Body of pancreas (tissue), 4 donors: ENCODE measurements at places on chromosomes 4 and X. TPM values are rescaled to one million over a fixed set of nuclear protein-coding genes. Genes with fewer than 3 reads are reported as not detected.

Gene LONRF3
- 15.3 TPM for total RNA-seq

Gene NOCT
- total RNA-seq: 11.9 TPM

Gene MOB1B
- total RNA-seq: 12.7 TPM

Gene CYLC1
- not detected for total RNA-seq

Gene CXCL5
- total RNA-seq: not detected

Gene FAM53A
- 2.3 TPM for total RNA-seq

Gene FAM133A
- total RNA-seq: not detected

Gene CCNB3
- 0.33 TPM for total RNA-seq

Gene JAKMIP1
- total RNA-seq: 0.78 TPM

Gene ADH1B
- total RNA-seq: 306 TPM

Gene CTAG1A
- total RNA-seq: not detected

DNA sequence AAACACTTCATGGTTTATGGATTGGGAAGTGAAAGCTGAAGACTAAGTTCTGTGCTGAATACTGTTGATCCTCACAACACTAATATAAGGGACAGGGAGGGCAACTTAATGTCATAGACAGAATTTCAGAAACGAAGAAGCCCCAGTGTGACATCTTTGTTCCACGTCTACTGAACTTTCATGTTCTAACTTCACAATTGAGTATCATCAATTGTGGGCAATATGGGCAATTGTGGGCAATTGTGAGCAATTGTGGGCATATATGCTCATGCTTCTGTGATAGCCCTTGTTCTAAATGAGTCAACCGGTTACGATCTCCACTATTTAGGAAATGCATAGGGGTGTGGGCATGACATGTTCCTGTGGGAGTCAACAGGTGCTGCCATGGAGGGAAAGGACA lies 33.7 kb downstream of the CYBB start:
- DNase-seq: no peak

GRCh38 chr4:4697584-4697983 lies 155.7 kb upstream of the STX18 start:
- no peak for DNase-seq

- DNase-seq: no peak
Observed at GRCh38 chr4:73759357-73759756, 19.0 kb downstream of the CXCL8 start.

DNA sequence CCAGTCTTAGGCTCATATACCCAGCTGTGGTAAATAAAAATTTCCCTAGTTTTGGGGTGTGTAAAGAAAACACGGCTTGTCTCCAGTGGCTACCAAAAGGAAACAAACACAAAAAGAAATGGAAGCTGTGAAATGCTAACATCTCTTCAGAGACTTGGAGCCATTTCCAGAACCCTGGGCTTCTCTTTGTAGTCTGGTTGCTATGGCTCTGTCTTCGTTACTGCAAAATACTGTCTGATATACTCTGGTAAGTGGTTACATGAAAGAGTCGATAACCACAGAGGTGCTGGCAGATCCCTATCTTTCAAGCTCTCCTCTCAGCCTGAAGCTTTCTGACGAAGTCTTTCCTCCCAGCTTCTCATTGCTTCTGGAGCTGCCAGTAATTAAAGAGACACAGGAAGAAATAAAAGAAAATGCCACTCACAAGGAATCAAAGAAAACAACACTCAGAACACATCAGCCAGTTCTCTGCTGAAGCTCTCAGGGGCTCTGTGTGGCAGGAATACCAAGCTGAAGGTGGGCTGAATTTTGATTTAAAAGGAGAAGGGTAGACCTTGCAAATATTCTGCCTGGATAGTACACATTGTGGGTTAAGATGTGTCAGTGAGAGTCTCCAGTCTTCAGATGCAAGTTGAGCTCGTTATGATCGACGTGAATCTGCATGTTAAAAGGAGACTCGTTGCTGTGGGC lies 107.6 kb upstream of the FAM9C start:
- no peak for DNase-seq

DNA sequence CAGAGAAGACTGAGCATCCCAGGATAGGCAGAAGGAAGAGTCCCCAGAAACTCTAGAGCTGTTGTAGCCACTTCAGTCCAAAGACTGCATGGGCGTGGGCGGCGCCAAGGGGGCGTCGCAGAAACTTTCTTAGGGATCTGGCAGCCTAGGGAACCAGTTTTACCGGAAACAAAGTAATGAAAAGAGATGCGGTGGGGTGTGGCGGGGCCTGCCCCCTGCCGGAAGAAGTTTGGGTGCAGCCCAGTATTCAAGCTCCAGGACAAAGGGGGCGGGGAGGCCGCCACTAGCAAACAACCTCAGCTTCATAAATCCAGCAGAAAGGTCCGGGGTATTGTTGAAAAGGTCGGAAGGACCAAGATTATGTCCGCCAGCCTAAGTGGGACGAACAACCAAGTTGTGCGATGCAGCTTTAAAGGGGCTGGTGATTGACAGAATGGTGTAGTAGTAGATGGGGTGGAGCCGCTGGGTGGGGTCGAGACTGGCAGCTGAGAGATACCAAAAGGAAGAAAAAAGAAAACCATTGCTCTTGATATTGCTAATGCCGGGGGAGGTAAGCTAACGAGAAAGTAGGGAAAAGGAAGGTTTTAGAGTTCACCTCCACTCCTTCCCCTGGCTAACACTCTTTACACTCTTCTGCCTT lies 190.5 kb downstream of the RRAGB start:
- DNase-seq: peak; percentile 59

GRCh38 chr4:178599521-178599920 lies 1157.3 kb upstream of the AGA start:
- no peak for DNase-seq

DNA sequence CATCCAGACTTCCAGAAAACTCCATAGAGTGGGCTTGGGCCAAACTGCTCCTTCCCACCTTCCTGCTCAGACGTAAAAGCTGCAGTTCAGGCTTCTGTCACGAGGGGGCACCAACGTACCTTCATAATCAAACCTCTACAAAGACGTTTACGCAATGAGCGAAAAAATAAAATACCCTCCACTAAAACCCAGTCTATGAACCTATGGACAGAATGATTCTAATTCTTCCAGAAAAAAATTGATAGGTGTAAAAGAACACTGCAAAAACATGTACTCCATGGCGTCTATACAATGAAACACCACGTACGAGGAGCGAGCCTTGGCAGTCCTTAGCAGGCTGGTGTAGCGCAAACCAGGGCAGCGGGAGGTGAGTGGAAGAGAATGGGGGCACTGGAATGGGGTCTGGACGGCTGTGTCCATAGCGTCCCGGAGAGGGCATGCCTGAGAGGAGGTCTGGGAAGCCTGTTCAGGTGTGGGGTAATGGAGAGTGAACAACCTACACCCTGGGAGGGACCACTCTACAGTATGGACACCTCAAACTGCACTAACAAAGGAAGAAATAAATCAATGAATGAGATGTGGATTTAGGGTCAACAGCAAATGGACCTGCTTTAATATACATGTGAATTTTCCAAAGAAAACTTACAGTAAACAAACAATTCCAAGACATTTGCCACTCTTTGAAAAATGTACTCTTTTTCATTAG lies 14.4 kb upstream of the RAB40A start:
- DNase-seq: peak; percentile 75

GRCh38 chrX:112056476-112056875 lies 26.1 kb downstream of the TRPC5 start:
- DNase-seq: no peak

GRCh38 chr4:66555301-66555700 lies 885.0 kb upstream of the EPHA5 start:
- no peak for DNase-seq

- no peak for DNase-seq
Observed at GRCh38 chrX:18133605-18134004, 87.1 kb downstream of the BEND2 start.

DNA sequence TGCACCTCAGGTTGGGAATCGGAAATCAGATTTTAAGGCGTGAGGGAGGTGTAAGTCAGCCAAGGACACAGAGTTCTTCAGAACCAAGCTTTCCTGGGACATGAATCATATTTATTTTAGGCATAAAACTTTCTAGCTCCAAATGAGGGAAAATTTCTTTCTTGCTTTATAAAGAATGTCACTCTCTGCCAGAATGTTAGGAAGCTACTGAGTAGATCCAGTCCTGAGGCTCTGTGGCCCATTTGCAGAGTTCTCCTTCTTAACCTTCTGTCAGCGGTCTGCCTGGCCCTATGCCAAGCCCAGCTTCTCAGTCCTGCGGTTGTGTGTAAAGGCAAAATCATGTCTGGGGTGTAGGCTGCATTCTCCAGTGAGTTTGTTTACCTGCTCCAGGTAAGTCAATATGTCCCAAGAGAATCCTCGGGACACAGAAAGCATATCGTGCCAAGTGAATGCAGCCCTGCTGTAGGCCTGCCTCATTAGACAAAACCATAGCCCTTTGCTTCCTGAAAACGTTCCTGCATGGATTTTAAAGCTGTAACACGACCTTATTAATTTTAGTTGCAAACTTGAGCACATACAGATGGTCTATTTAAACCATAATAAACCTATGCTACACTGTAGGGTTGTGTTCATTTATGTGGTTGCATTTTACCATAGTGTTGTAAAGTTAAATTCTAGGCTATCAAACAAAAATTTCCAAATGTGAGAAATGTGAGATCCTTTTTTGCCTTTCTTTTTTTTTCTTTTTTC lies 29.2 kb upstream of the CCNI start:
- peak; percentile 75 for DNase-seq

DNA sequence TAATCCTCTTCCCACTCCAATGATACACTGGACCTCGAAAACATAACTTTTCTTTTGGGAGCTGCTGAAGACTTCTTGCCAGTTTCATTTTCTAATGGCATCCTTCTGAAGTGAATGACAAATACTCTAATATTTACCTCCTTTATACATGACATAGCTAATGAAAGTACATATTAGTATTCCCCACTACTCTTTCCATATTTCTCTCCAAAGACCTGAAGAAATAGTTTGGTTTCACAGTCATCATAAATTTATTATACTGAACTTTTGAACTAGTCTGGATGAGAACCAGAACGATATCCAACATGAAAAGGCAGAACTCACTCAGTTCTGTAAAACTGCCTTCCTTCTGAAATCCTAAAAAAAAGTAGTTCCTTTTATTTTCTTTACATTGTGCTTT lies 139.1 kb downstream of the GPC3 start:
- no peak for DNase-seq

GRCh38 chr4:169971456-169972015 lies 54.7 kb downstream of the MFAP3L start:
- DNase-seq: no peak

- DNase-seq: peak; percentile 42
Observed at GRCh38 chrX:13506574-13506973, 62.8 kb upstream of the EGFL6 start.

GRCh38 chr4:73620115-73620792 lies at the start of gene RASSF6:
Gene RASSF6, minus strand, starts transcription at chr4:73620436. Its CDS starts 8,641 bp downstream, at chr4:73611795.
- peak; percentile 92 for DNase-seq

DNA sequence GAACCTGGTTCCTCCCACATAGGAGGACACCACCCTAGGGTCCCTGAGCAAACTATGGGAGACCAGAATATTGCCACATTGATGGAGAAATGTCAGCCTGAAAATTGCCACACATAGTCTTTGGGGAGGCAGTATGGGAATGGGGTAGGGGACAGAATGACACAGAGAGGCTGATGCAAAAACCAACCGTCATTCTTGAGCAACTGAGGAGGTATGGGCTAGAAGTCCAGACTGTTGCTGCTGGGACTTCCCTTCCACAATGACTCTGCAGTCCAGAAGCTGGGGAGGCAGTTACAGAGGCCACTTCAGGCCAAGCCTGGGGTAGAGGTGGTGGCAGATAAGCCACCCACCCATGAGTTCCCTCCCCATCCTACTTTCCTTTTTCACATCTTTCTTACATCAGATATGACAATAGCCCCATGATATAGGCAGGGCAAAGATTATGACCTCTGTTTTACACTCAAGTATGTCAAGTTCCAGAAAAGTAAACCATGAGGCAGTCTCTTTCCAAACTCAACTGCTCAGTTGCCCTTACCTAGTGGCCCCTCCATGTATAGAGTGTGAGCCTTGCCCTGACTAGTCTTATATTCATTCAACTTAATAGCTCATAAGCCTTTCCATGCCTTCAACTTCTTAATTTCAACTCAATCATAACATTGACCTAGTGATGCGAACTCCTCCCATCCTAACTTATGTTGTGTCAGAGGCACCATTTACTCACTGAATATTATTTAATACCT lies 41.7 kb downstream of the VSIG4 start:
- no peak for DNase-seq

- DNase-seq: no peak
Observed at GRCh38 chr4:152564336-152564735, 28.4 kb upstream of the FBXW7 start.

- no peak for DNase-seq
Observed at GRCh38 chr4:113009461-113009860, 40.0 kb upstream of the ANK2 start.

- DNase-seq: no peak
Observed at GRCh38 chr4:174674305-174674840, 152.1 kb upstream of the HPGD start.

- DNase-seq: peak; percentile 15
Observed at GRCh38 chrX:94058728-94059382, 384.8 kb downstream of the FAM133A start.

GRCh38 chr4:123068081-123068480 lies 145.7 kb upstream of the NUDT6 start:
- DNase-seq: no peak

DNA sequence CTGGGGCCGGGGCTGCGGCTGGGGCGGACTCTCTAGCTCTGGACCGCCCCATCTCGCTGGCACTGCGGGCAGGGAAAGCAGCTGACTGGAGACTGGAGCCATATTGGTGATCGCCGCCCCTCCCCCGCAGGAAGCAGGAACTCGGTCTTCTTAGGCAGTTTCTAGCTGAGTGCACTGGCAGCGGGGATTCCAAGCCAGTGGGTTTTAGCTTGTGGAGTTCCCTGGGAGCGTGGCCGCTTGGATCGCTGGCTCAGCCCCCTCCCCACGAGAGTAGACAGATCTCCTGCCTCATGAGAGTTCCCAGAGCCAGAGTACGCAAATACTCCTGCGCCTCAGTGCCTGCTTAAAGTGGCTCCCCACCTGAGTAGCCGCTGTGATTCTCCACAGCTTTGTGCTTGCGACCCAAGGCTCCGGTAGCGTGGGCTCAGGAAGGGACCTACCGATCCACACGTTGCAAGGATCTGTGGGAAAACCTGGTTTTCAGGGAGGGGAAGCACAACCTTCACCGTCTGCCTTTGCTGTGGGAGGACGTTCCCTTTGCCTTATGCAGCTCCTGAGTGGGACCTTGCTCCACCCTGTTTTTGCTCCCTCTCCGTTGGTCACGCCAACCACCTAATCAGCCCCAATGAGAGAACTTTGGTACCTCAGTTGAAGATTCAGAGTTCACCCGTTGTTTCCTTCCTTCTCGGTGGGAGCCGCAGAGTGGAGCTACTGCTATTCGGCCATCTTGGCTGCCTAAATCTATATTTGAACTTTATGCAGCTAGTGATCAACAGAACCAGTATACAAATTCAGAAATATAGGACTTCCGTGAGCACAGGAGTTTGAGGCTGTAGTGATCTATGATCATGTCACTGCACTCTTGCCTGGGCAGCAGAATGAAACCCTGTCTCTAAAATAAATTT lies 803.9 kb upstream of the PCDH10 start:
- no peak for DNase-seq

- no peak for DNase-seq
Observed at GRCh38 chr4:186770481-186771175, 47.0 kb upstream of the FAT1 start.

DNA sequence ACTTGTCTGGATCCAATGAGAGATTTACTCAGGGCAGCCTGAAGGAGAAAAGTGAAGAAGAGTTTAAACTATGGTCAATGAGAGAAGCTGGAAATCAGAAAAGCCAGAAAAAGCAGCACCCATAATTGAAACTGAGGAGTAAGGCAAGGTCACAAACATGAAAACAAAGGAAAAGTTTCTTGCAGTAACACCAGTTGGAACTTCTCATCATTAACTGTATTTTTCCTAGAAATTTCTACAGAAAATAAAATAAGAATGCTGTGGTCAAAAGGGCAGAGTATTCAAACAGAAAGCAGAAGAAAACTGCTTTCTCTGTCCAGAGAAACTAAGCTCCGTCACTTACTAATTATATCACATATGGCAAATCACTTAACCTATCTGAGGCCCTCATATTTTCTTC lies 102.2 kb downstream of the OR13H1 start:
- DNase-seq: no peak
